Stimulated activated CD4-positive, alpha-beta T cell treated with anti-CD3 and anti-CD28 coated beads, Interleukin-1b, Interleukin-23, amount 100 ng/mL, for 4 hours (primary cell): ENCODE measurements at places on chromosomes 2 and 18.
A peak's percentile ranks its signal among the peaks of the same experiment; 100 is the strongest.

GRCh38 chr2:6877402-6878304 lies at the start of gene RSAD2:
Gene RSAD2, plus strand, starts transcription at chr2:6877777. Its CDS starts 24 bp downstream, at chr2:6877801.
- DNase-seq = peak; percentile 28

DNA sequence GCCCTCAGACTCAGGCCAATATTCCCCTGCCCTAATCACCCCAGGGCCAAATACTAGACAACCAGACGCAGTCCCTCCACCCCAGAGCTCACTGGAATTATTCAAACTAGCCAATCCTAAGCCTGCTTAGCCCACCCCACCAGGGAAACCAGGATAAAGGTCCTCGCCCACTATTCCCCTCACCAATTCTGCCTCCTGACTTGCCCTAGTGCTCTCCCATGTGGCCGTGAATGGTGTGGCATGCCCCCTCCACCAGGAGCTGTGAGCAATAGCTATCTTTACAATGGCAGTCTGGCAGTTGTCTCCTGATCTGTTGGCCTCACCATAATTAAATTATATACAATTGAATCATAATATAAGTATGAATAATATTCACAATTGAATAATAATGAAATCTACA lies 42.3 kb downstream of the FAM124B start:
- no peak for DNase-seq

GRCh38 chr2:54409752-54410151 lies 46.4 kb upstream of the SPTBN1 start:
- DNase-seq = no peak

DNA sequence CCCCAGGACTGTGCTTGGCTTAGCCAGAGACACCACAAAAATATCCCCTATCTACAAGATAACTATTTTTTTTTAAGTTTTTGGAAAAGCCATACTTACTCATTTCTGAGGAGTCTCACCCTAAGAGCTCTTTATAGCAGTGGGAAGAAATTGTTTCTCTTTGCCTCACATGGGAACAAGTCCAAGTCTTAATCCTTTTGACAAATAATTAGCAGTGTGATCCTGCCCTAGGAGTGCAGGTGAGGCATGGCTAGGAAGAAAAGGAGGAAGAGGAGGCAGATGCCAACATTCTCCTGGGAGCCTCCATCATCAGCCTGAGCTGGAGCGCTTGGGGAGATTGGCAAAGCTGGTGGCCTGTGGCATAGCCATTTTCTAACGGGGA lies 115.6 kb downstream of the STPG4 start:
- DNase-seq = no peak

DNA sequence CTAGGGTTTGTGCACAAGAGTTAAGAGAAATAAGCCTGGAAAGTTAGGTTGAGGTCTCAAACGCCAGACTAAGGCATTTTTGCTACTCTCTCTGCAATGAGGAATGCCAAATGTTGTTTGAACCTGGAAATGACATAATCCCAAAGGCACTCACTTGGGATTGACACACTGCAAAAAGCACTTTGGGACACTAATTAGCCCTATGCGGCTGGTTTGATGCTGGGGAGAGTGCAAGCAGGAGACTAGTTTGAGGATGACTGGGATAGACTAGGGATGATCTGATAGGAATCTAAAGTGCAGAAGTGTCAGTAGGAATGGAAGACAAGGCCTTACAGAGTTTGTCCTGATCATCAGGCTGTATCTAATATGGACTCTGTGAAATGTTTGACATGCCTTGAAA lies 469.0 kb downstream of the SLC4A3 start:
- no peak for DNase-seq

DNA sequence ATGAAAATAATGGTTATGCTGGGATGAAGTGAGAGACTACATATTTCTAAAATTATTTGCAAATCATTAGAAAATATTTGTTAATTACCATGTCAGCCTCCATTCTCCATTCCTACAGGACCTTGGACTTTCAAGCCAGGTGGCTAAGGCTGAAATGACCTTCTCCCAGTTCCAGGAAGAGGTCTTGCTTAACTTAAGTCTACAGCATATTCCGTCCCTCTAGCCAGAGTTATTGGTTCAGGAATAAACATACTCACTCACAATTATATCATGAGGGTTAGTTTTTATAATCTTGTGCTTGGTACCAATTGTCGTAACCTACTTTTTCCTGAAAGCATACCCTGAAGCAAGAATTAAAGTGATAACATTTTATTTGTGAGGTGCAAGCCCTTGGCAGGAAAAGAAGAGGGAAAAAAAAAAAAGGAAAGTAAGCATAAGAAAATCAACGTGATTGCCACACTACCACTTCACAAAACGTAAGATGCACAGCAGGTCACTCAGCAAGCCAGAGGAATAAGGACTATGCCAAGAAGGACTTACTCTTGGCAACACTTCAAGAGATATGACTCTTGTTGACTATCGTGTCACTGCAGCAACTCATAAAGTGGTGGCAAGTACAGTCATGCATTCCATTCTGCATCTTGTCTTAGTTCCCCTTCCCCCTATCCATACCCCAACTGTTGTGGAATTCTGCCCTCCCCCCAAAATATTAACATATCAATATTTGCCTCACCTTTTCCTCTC lies 479.1 kb downstream of the MBD2 start:
- no peak for DNase-seq

DNA sequence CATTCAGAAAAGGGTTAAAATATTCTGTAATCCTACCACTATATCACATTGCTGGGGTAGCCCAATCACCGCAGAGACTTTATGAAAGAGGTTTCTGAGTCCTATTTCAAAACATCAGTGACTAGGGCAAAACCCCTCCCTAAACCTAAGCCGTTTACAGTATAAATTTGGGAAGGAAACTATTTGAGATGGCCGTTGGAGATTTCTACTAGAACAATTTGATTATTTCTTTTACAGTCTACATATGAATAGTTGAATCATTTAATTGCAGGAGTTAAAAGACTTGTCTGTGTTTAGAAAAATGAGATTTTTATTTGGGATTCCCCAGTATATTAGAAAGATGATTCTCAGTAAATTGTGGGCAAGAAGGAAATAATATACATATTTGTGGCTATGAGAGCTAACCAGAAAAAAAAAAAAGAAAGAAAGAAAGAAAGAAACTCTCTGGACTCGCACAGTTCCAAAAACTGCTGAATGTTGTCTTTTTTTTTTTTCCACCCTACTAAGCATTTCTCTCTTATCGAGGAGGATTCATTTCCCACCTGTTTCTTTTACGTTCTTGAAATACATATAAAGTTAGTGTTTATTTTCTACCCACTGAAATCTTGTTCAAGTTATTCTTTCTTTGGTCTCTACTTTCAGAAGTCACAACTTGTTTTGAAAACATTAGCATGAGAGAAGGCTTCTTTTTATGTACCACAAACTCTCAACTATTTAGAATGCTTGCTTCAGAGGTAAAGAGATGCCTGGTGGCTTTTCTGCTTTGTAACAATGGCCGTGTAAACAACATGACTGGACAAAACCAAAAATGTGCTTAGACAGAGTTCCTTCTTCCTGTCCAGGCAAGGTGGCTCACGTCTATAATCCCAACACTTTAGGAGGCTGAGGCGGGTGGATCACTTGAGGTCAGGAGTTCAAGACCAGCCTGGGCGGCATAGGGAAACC lies 65.9 kb downstream of the BCL2 start:
- no peak for DNase-seq

DNA sequence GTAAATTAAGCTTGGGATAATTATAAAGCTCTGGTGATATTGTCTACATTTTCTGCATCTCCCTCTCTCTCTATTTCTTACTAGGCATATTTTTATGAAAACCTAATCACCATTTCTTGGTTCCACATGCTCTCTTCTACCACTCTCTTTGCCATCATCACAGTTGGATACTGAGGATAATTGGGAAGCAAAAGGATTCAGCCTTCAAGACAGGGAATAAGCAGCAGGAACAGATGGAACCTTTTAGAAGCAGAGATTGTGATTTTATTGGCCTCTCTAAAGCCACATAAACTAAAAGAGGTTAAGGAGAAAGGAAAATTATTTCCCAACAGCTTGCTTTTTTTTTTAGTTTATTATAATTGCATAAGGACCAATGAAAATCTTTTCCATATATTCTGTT lies 226.3 kb upstream of the SPHKAP start:
- no peak for DNase-seq

- DNase-seq = no peak
These were observed 435.1 kb upstream of the CDH20 start for GRCh38 chr18:60898111-60898510.

- DNase-seq = no peak
These were observed 96.2 kb upstream of the STPG4 start for GRCh38 chr2:47251404-47251675.

GRCh38 chr18:58183226-58183625 lies 139.2 kb downstream of the NEDD4L start:
- DNase-seq = no peak

DNA sequence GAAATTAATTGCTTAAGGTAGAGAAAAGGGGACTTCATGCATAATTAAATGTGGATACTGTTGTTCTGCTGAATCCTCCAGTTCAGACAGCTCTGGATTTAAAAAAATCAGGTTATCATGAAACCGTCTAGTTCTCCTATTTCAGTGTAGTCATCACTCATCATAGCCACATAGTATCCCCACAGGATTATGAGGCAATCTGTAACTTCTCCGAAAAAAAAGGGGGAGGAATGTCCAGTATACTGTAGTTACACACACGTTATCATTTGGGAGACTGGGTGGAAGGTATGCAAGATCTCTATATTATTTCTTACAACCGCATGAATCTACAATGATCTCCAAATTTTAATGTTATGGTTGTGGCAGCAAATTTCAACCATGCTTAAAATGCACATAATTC lies 114.0 kb downstream of the HIBCH start:
- no peak for DNase-seq

DNA sequence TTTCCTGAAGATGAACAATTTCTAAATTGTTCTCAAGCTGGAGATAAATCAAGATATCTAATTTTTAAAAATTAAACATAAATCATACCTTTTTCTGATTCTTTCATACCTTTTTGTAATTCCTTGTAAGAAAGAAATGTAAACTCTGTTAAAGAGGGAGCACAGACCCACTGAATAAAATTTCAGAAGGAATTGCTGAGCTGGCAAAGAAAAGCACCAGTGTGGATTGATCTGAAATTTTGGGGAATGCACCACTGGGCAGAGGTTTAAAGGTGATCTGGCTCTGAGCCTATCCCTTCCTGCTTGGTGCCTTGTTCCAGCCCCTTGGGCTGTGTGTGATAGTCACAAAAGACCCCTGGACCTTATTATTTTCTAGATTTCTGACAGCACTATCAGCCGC lies 118.3 kb upstream of the THSD7B start:
- DNase-seq = no peak

- no peak for DNase-seq
These were observed 108.2 kb downstream of the ZNF516 start for GRCh38 chr18:76386886-76387285.

DNA sequence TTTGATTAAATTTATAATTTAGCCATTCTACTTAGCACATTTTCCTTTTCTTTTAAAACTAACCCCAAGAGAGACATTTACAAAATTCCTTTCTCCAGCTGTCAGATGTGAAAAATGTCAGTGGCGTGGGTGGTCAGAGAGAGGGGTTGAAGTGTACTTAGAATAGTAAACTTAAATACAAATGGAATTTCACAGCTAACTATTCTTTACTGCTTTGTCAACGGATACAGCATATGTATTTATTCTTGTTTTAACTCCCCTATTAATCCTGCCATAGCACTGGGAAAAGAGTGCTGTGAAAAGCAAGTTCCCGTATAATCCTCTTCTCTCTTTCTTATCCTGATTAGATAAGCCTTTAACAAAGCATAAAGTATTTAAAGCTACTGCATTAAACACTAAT lies 191.4 kb upstream of the CHAC2 start:
- no peak for DNase-seq
